Naive thymus-derived CD4-positive, alpha-beta T cell (primary cell): ENCODE measurements at places on chromosomes 13 and 19.

DNA sequence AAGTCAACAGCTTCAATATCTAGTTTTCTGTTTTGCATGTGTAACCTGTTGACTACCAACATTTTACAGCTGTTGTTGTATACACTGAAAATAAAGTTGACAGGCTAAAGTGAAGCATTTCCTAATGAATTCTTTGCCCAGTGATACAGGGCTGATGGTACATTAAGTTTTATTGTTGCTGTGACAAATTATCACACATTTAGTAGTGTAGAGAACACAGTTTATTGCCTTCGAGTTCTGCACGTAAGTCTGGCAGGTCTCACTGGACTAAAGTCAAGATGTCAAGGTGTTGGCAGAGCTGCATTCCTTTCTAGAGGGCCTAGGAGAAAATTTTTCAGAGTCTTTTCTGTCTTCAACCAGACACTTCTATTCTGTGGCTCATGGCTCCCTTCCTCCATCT is 184.2 kb downstream of the SLITRK6 start:
- DNase-seq = no peak

DNA sequence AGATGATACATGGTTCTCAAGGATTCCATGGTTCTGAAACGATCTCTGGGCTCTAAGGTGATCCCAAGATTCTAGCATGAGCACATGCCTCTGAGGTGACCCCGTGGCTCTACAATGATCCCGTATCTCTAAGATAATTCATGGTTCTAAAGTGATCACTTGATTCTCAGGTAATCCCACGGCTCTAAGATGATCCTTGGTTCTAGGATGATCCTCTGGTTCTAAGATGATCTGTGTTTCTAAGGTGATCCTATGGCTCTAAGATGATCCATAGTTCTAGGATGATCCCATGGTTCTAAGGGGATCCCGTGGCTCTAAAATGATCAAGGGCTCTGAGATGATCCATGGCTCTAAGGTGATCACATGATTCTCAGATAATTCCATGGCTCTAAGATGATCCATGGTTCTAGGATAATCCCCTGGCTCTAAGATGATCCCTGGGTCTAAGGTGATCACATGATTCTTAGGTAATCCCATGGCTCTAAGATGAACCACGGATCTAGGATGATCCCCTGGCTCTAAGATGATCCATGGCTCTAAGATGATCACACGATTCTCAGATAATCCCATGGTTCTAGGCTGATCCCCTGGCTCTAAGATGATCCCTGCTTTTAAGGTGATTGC is 21.3 kb downstream of the NUMBL start:
- DNase-seq = no peak

DNA sequence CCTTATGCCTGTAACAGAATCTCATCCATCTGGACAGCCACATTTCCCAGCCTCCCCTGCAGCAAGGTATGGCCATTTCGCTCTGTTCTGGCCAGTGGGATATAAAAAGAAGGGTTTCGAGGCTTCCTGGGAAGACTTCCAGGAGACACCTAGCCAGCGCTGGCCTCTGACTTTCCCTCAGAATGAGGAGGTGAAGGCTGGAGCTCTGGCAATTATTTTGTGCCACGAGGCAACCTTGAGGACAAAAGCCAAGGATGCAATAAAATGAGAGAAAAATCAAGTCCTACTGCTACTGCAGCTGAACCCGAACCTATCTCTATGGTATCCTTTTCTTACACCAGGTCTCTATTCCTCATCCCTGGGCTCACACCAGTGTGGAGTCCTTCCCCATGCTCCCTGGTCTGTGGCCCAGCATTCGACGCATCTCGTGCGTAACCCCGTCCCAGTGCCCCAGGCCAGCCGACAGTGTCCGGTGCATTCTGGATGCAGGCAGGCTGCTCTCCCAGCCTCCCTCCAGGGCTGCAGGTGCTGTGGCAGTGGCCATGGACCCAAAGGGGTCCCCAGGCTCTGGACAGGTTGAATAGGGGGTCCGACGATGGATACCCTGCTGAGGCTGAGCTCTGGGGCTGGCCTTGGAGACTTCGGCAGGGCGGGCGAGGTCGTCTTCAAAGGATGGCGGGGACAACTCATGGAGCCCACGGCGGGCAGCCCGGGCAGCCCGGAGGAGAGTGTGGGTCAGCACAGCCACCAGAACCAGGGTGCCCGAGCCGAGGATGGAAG is 12.2 kb downstream of the TMEM221 start:
- no peak for DNase-seq

GRCh38 chr13:113110852-113111315 is 5.3 kb downstream of the F7 start:
- no peak for DNase-seq

- no peak for DNase-seq
Measured at GRCh38 chr13:99217461-99218110, 16.9 kb downstream of the UBAC2 start.

GRCh38 chr13:20728579-20729311 is 25.2 kb downstream of the IL17D start:
- DNase-seq = no peak

DNA sequence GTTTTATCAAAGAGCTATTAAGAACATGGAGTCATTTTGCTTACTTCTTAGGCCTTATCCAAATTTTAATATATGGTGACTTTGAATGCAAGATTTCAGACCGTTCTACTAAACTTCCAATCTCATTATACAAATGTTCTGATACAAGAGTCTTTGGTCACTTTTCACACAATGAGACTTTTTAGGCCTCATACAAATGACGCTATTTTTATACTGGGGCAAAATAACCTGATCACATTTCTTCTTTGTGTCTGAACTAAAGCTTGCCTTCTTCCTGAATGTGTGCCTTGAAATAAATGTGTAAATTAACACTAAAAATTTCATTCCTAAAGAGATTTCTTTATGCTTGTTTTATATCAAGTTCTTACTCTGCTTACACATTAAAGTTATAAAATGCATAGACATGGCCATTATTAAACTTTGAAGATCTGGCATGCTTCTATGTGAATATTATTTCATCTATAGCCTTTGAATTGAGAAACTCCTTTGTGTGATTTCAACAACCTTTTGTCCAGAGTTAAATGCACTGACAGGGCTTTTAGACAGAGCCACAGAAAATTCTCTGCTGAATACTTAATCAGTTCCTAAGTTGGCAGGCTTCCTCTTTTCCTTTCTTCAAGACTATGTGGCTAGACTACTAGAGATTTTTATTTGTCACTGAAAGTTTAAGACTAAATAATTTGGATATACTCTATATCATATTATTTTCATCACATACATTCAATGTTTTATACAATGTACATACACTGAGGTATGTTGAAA is 86.1 kb downstream of the EDNRB start:
- DNase-seq = no peak

DNA sequence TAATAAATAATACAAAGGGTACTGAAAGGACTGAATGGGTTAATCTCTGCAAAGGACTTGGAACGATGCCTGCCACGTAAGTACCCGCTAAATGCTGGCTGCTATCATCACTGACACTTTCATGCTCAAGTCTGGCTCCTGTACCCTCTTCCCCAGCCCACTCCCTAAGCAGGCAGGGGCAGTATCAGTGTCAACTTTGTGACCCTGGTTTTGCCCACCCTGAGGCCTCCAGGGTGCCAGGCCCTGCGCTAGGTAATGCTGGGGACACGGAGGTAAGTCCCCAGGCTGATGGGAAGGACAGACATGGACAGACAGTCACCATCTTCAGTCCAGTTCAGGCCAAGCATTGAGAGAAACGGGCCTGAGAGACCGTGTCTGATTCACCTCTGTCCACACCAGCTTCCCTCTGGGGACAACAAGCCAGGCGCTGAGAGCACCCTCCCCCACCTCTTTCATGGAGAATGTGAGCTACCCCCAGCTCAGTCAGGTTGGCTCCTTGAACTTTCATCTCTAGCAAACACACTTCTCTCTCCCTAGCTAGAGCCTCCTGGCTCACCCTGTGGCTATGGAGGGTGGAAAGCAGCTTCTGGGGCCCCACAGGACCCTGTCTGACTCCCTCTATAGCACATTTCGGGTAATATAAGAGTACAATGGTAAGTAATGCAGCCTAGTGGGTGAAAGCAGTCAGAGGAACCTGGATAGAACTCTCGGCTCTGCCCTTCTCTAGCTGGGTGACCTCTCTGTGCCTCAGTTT is 800 bp downstream of the ETFB start:
- DNase-seq = no peak

GRCh38 chr19:41637484-41637883 is 10.6 kb upstream of the CEACAM4 start:
- no peak for DNase-seq

- no peak for DNase-seq
Measured at GRCh38 chr19:57850553-57851017, 926 bp downstream of the ZNF587 start.

DNA sequence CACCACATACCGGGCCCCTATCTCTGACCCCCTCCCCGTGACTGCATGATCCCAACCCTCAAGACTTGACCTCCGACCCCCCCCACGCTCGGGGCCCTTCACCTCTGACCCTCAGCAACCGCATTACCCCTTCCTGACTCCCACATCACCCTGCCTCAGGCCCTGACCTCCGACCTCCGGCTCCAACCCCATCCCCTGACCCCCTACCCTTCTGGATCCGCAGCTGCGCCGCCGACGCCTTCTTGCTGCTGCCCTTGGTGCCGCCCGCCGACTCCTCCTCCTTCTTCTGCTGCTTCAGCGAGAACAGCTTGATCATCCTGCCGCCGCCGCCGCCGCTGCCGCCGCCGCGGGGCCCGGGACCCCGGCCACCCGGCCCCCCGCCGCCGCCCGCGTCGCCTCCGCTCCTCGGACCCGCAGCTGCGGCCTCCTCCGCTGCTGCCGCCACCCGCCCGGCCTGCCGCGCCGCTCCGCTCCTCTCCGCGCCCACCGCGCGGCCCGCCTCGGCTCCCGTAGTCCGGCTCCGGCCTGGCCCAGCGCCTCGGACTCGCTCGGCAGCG is at the start of gene UBE2M:
TSS of gene UBE2M (minus strand) at position 546 of the 557 bp plus-strand sequence. CDS start at position 316, 230 bp downstream.
- peak; percentile 71 for DNase-seq

GRCh38 chr19:38729653-38730469 is 14.4 kb downstream of the CAPN12 start:
- DNase-seq = peak; percentile 79

GRCh38 chr19:49781394-49781793 is 14.6 kb downstream of the AP2A1 start:
- no peak for DNase-seq

GRCh38 chr19:49848938-49849337 is 2.0 kb upstream of the PTOV1 start:
- no peak for DNase-seq
